ENCODE measurements at places on chromosomes 5 and 9.

GRCh38 chr5:6264394-6264793 is 114.0 kb downstream of the MED10 start:
- DNase-seq, result no peak

DNA sequence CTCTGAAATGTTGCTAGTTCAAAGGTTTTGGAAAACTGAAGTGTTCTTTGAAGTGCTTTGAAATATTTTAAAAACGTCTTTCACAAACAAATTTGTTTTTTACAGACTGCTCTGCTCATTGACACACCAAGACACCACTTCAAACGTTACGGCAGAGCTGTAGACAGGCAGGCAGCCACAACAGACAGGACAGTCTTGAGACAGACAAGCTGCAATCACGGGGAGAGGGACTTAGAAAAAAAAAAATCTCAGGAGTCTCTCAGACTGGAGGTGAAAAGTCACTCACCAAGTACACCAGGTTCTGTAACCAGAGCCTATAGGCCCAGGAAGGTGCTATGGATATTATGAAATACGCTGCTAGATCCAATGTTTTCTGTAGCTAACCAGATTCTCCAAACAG is 135.4 kb downstream of the ISL1 start:
- DNase-seq, result no peak

DNA sequence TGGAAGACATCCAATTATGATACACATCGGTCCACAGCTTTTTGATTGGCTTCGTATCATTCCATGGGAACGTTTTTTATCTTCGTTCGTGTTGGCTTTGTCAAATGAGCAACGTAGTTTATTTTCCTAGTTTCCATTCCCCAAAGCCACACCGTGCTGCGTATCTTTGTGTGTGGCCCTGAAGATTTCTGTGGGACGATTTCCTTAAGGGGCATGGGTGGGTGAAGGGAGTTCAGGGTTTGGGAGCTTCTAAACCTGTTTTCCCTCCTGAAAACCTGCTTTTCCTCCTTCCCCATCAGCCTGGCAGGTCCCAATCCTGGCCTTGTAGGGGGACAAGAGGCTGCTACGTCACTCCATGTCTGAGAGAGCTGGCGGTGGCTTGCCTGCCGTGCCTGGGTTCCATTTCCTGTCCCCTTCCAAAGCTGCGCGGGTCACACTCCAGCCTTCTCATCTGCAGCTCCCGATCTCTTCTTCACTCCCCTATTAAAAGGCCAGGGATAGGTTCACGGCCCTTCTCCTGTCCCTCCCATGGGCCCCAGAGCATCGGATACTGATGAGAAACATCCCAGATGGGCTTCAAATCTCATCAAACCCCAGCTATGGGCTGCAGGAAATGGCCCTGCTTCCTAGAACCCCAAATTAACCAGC is 23.5 kb upstream of the ASS1 start:
- no peak for DNase-seq

DNA sequence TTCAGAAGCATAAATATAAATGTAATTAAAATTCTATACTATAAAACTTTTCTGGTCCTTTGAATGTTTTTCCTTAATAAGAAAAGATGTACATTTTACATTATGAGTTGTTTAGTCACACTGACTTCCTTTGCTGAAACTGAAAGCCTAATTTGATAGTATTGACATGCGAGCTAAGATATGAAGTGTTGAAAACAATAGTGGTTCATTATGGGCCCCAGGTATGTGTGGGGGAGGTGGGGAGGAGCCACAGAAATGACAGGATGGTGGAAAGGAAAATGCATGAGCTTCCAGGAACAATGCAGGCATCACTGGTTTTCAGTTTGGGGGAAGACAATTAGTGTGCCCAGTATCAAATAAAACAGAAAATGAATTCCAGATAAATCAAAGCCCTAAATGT is 35.4 kb upstream of the RLN1 start:
- DNase-seq, result no peak

DNA sequence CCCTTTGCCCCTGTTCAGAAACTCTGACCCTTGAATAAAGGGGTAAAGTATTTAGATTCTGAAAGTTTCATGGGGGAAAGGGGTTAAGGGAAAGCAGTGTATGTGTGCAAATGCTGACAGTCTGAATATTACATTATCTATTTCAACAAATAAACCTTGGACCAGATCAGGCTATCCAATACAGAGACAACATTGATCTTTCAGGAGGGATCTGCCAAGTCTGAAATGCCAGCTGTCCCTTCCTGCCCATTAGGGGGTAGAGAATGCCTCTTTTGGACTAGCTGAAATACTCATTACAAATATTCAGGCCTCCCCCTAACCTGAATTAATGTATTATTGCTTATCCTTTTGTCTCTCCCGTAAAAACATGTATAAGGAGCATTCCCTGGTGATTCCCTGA is 219.5 kb downstream of the NR3C1 start:
- DNase-seq, result no peak

DNA sequence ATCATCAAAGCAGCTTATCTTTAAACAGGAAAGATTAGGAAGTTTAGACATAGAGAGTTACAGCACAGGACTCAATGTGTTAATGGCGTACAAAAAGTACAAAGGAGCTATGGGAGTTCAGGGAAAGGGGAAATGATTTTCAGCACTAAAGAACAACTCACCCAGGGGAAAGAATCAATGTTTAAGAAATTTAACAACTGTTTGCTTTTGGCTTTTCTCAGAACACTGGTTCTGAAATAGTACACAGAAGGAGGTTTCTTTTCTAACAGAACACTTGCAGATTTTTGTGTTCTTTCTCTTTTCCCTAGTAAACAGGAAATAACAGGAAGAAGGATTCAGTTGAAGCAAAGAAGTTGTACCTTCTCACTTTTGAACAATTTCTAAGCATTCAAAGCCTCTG is 71.3 kb upstream of the GHR start:
- no peak for DNase-seq

DNA sequence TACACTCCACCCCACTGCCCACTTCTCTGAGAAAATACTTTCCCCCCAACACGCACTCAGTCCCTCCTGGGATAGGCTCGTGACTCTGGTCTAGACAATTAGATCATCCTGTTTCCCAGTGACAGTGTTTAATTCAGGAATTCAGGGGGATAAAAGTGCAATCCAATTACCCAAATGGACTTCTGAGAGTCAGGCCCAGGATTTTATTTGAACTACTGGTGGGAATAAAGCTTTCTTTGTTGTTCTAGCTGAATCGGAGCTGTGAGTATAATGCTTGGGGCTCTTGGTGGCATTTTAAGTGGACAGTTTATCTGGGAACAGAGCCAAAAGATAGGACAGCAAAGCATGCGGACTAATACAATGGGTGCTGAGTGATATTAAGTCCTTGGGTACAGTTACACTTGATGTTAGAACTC is 683.3 kb downstream of the MAT2B start:
- no peak for DNase-seq

- DNase-seq, result no peak
Observed at GRCh38 chr5:76789991-76790581, 28.7 kb upstream of the F2RL1 start.

DNA sequence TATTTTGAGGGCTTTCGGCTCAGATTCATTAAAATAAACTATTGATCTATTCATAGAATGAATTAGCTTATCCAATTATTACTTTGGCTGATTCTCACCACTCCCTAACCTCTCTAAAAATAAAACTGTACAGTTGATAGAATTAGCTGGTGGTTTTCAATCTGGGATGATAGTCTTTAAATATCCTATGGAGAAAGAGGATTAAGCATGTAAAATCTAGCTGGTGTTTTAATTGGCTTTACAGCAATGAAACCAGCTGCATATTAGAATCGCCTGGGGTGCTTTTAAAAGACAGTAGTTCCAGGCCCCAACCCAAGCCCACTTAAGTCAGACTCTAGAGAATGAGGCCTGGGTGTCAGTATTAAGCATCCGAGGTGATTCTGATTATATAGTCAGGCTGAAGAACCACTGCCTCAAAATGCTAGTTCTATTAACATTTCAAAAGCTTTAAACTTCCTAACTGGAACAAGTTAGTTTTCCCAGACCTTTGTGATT is 95.1 kb downstream of the MAP1B start:
- no peak for DNase-seq

DNA sequence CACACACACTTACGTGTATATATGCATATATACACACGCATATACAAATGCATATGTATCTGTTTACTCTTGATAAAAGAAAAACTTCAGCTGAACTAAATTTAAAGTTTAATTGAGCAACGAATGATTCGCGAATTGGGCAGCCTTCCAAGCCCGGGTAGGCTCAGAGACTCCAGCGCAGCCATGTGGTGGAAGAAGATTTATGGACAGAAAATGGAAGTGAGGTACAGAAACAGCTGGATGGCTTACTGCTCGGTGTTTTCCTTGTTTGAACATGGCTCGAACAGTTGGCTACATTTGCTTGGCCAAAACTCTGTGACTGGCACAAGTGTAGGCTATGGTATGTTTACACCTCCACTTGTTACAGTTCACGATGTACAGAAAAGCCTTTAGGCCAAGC is 239.3 kb upstream of the PRDM9 start:
- DNase-seq, result no peak

DNA sequence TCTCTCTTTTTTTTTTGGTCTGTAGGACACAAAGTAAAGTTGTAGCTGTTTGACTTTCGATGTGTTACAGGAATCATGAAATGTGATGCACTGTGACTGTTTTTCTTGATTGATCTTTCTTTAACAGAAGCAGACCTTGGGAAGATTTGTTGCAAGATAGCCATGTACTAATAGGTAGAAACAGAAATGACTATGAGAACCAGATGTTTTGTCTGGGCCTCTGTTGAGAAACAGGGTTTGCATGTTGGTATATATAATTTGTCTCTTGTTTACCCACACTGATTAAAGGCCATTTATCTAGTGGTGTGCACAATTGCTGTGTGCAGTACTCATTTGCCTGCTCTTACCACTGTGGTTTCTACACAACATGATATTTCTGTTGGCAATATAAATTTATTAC is 125.1 kb downstream of the HACD4 start:
- DNase-seq, result no peak

- no peak for DNase-seq
Observed at GRCh38 chr9:137271696-137272076, 5.8 kb upstream of the TOR4A start.
